H1 (cell line): ENCODE measurements at places on chromosomes 1 and 21. TPM values are rescaled to one million over a fixed set of nuclear protein-coding genes. Genes with fewer than 3 reads are reported as not detected.

- H3K27ac ChIP-seq, result no peak overlapping the region
- H3K4me1 ChIP-seq, result no peaks in the 10 kb centered on the region
- H3K27me3 ChIP-seq, result no peaks in the 10 kb centered on the region
- H3K36me3 ChIP-seq, result no peaks in the 10 kb centered on the region
These were observed 1105.9 kb downstream of the AMY1C start for GRCh38 chr1:104855550-104855949.

GRCh38 chr1:217881131-217881543, 250.0 kb downstream of the SPATA17 start:
- no peak for DNase-seq
- no peaks in the 10 kb centered on the region for H3K36me3 ChIP-seq
- no peak overlapping the region for H3K27ac ChIP-seq
- no peak overlapping the region for H3K4me3 ChIP-seq

DNA sequence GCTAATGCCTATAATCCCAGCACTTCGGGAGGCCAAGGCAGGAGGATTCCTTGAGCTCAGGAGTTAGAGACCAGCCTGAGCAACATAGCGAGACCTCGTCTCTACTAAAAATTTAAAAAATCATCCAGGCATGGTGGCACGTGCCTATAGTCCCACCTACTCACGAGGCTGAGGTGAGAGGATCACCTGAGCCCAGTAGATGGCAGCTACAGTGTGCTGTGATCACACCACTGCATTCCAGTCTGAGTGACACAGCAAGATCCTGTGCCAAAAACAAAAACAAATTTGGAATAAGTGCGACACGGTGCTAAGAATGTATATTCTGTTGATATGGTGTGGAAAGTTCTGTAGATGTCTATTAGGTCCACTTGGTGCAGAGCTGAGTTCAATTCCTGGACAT, 15.1 kb downstream of the USP33 start:
- DNase-seq, result no peak
- no peaks in the 10 kb centered on the region for H3K4me1 ChIP-seq
- H3K27me3 ChIP-seq, result no peaks in the 10 kb centered on the region
- H3K4me3 ChIP-seq, result no peak overlapping the region
- no peak overlapping the region for H3K27ac ChIP-seq

FAM151A gene
- total RNA-seq, result not detected in 2 replicates

NME7 gene
- total RNA-seq, result 26.8 and 28.5 TPM in 2 replicates
